ENCODE measurements at places on chromosomes 4 and X. TPM values are rescaled to one million over a fixed set of nuclear protein-coding genes. Genes with fewer than 3 reads are reported as not detected.

Gene GPM6B
- polyA plus RNA-seq, result 179 TPM

Gene ARX
- 0.05 TPM for polyA plus RNA-seq

Gene SPANXD
- not detected for polyA plus RNA-seq

Gene ZBTB33
- 2.4 TPM for polyA plus RNA-seq

Gene COX7B2
- polyA plus RNA-seq, result not detected

Gene LGI2
- 1.4 TPM for polyA plus RNA-seq

Gene XK
- polyA plus RNA-seq, result 0.78 TPM

Gene UGT2B17
- not detected for polyA plus RNA-seq

Gene PGRMC2
- polyA plus RNA-seq, result 9.5 TPM

Gene SPANXN3
- not detected for polyA plus RNA-seq

Gene CDKL2
- 1.4 TPM for polyA plus RNA-seq

Gene ITGB1BP2
- polyA plus RNA-seq, result 2.6 TPM

Gene MGARP
- polyA plus RNA-seq, result 4.5 TPM

Gene TSC22D3
- polyA plus RNA-seq, result 12.9 TPM

Gene MAOA
- polyA plus RNA-seq, result 2.6 TPM

Gene TMSB15A
- 80.4 TPM for polyA plus RNA-seq

Gene MAML3
- polyA plus RNA-seq, result 2.7 TPM

Gene CXorf49
- not detected for polyA plus RNA-seq

Gene PF4V1
- not detected for polyA plus RNA-seq

Gene NIPAL1
- 1.4 TPM for polyA plus RNA-seq

Gene SYTL5
- polyA plus RNA-seq, result 0.15 TPM

Gene CT45A10
- not detected for polyA plus RNA-seq

Gene SSX2B
- polyA plus RNA-seq, result not detected

Gene POLR2B
- 36.5 TPM for polyA plus RNA-seq

Gene IRS4
- polyA plus RNA-seq, result 3.8 TPM

Gene RHOXF2
- polyA plus RNA-seq, result not detected

Gene CNKSR2
- polyA plus RNA-seq, result 12.0 TPM

Gene AKAP14
- polyA plus RNA-seq, result 0.77 TPM

Gene MAGEC3
- not detected for polyA plus RNA-seq

Gene CFP
- 1.4 TPM for polyA plus RNA-seq

Gene PHEX
- 0.02 TPM for polyA plus RNA-seq

Gene FBXL5
- 26.5 TPM for polyA plus RNA-seq

Gene UGT2A1
- polyA plus RNA-seq, result not detected

Gene MAGEA4
- polyA plus RNA-seq, result 0.67 TPM

Gene REELD1
- 0.03 TPM for polyA plus RNA-seq

Gene ITM2A
- polyA plus RNA-seq, result 32.3 TPM

Gene ABHD18
- 2.7 TPM for polyA plus RNA-seq

Gene CYBB
- 0.03 TPM for polyA plus RNA-seq

Gene CXCL11
- 0.16 TPM for polyA plus RNA-seq

Gene PPP1R2C
- not detected for polyA plus RNA-seq

Gene SSX4
- polyA plus RNA-seq, result 0.26 TPM

Gene HDX
- 0.60 TPM for polyA plus RNA-seq

Gene NLRP2B
- not detected for polyA plus RNA-seq

Measured in H1 (cell line).